ENCODE measurements at places on chromosomes 5 and 9. TPM values are rescaled to one million over a fixed set of nuclear protein-coding genes. Genes with fewer than 3 reads are reported as not detected.

GRCh38 chr5:170405817-170406216, 16.6 kb upstream of the KCNMB1 start:
- DNase-seq, result no peak
- H3K4me1 ChIP-seq, result no peaks in the 10 kb centered on the region
- no peak overlapping the region for H3K4me3 ChIP-seq
- H3K27me3 ChIP-seq, result peaks cover 3% of the 10 kb centered on the region
- no peak overlapping the region for H3K27ac ChIP-seq
- no peaks in the 10 kb centered on the region for H3K36me3 ChIP-seq

- DNase-seq, result no peak
- no peaks in the 10 kb centered on the region for H3K36me3 ChIP-seq
- H3K27ac ChIP-seq, result no peak overlapping the region
- peaks cover under 1% of the 10 kb centered on the region for H3K27me3 ChIP-seq
- H3K4me3 ChIP-seq, result no peak overlapping the region
Measured at GRCh38 chr5:83844449-83845068, 123.9 kb upstream of the HAPLN1 start.

GRCh38 chr5:37570597-37570996, 191.5 kb downstream of the WDR70 start:
- H3K27me3 ChIP-seq, result no peaks in the 10 kb centered on the region
- H3K4me1 ChIP-seq, result peaks cover 10% of the 10 kb centered on the region
- H3K36me3 ChIP-seq, result peaks cover 8% of the 10 kb centered on the region
- DNase-seq, result no peak

DNA sequence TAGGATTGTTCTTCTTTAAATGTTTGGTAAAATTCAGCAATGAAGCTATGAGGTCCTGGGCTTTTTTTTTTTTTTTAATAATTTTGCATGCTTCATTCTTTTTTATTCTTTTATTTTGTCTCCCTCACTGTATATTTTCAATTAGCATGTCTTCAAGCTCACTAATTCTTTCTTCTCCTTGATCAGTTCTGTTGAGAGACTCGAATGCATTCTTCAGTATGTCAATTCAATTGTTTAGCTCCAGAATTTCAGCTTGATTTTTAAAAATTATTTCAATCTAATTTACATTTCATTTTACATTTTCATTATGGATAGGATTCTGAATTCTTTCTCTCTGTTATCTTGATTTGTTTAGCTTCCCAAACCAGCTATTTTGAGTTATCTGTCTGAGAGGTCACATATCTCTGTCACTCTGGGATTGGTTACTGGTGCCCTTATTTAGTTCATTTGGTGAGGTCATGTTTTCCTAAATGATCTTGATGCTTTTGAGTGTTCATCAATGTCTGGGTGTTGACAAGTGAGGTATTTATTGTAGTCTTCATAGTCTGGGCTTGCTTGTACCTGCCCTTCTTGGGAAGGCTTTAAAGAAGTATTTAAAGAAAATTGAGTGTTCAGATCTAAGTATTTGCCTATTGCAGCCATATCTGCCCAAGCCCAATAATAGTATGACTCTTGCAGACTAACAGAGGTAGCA, 9.1 kb downstream of the LURAP1L start:
- H3K4me3 ChIP-seq, result no peak overlapping the region
- no peaks in the 10 kb centered on the region for H3K36me3 ChIP-seq
- no peaks in the 10 kb centered on the region for H3K27me3 ChIP-seq
- DNase-seq, result no peak

The TMEM252 gene
- not detected for polyA plus RNA-seq

The SPINK7 gene
- not detected for polyA plus RNA-seq

DNA sequence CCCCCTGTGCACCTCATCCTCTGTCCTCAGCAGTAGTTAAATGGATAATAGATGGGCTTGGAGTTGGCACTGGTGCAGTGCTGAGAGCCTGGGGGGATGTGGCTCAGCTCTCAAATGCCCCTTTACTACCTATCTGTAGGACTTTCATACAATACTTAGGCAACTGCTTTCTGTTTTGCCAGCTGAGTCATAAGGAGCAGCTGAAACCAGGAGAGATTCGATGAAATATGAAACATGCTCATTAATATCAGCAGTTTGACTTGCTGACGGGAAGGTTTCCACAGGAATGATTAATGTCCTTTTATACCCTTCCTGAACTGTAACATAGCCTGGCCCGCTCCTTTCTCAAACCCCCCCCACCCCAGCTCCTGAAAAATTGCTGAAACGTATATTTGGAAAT, 142.6 kb downstream of the SAXO1 start:
- no peak overlapping the region for H3K27ac ChIP-seq
- no peak overlapping the region for H3K4me3 ChIP-seq
- no peaks in the 10 kb centered on the region for H3K4me1 ChIP-seq
- H3K27me3 ChIP-seq, result peaks cover 10% of the 10 kb centered on the region
- no peak for DNase-seq

DNA sequence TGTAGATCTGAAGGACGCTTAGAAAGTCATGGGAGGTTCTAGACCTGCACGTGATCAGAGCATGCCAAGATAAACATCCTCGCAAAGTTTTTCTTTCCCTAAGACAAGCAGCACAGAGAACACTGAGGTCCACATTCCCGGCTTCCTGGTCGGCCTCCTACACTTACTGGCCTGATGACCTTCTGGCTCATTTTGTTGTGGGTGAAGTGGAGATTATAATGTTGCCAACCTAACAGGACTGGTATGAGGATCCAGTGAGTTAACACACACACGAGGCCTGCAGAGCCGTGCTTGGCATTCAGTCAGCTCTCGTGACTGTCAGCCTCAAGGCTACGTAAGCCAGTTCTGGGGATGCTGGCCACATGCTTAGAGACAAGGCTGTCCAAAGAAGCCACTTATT, 186.0 kb downstream of the TENT4A start:
- DNase-seq, result no peak
- H3K4me1 ChIP-seq, result no peaks in the 10 kb centered on the region
- peaks cover 2% of the 10 kb centered on the region for H3K27me3 ChIP-seq
- no peak overlapping the region for H3K4me3 ChIP-seq

GRCh38 chr5:154858972-154859871, 795 bp downstream of the CNOT8 start:
- peaks cover 10% of the 10 kb centered on the region for H3K27me3 ChIP-seq
- H3K4me1 ChIP-seq, result peaks cover 64% of the 10 kb centered on the region
- H3K36me3 ChIP-seq, result peaks cover 6% of the 10 kb centered on the region
- H3K27ac ChIP-seq, result peak overlapping the region; percentile 92
- H3K4me3 ChIP-seq, result peak overlapping the region; percentile 87

GRCh38 chr5:150847334-150847695, 994 bp downstream of the IRGM start:
- H3K36me3 ChIP-seq, result no peaks in the 10 kb centered on the region
- H3K27me3 ChIP-seq, result peaks cover 5% of the 10 kb centered on the region
- H3K4me3 ChIP-seq, result peak overlapping the region; percentile 90
- peaks cover 23% of the 10 kb centered on the region for H3K4me1 ChIP-seq

GRCh38 chr5:147748590-147748989, 33.9 kb downstream of the JAKMIP2 start:
- H3K27me3 ChIP-seq, result no peaks in the 10 kb centered on the region
- no peak overlapping the region for H3K4me3 ChIP-seq
- no peak for DNase-seq
- H3K36me3 ChIP-seq, result no peaks in the 10 kb centered on the region
- H3K4me1 ChIP-seq, result peaks cover 40% of the 10 kb centered on the region
- H3K27ac ChIP-seq, result no peak overlapping the region
